ENCODE measurements at places on chromosomes 3 and 15. TPM values are rescaled to one million over a fixed set of nuclear protein-coding genes. Genes with fewer than 3 reads are reported as not detected.

HRG gene
- total RNA-seq, result not detected

PTH1R gene
- not detected for total RNA-seq

GOLGA6L1 gene
- total RNA-seq, result not detected

CLCN2 gene
- total RNA-seq, result 2.4 TPM

NUDT16 gene
- total RNA-seq, result 10.7 TPM

HGD gene
- 3.0 TPM for total RNA-seq

PLXNA1 gene
- 118 TPM for total RNA-seq

CATSPER2 gene
- 9.6 TPM for total RNA-seq

RBSN gene
- total RNA-seq, result 28.2 TPM

MASP1 gene
- total RNA-seq, result 25.5 TPM

PLD1 gene
- total RNA-seq, result 22.4 TPM

PLA2G4E gene
- not detected for total RNA-seq

Measured in smooth muscle cell of the umbilical artery (primary cell).